Stimulated activated CD8-positive, alpha-beta memory T cell treated with anti-CD3 and anti-CD28 coated beads, Interleukin-4, amount 100 ng/mL, for 1 hour (primary cell): ENCODE measurements at places on chromosomes 7 and 10.

- DNase-seq = no peak
Measured at GRCh38 chr10:12656518-12657142, 307.3 kb downstream of the CAMK1D start.

GRCh38 chr7:42869131-42870020 lies 42.5 kb downstream of the C7orf25 start:
- DNase-seq = no peak

DNA sequence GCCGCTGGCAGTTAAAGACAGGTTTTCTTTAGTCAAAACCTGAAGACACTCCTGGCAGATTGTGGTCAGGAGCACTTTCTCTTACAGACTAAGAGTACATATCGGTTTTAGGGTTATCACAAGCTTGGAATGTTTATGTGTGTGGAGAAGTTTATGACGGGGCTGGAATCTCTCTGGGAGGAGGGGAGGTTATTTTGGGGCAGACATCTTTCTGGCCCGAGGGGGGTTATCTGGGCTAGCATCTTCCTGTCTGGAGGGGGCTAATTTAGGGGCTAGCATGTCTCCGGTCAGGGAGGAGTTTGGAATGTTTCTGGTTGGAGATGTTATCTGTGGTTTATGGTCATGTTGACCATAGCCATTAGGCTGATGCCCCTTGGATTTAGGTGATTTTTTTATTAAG lies 141.2 kb upstream of the KIF5B start:
- DNase-seq = no peak

GRCh38 chr7:5773661-5774086 lies 7.8 kb downstream of the RNF216 start:
- peak; percentile 7 for DNase-seq

DNA sequence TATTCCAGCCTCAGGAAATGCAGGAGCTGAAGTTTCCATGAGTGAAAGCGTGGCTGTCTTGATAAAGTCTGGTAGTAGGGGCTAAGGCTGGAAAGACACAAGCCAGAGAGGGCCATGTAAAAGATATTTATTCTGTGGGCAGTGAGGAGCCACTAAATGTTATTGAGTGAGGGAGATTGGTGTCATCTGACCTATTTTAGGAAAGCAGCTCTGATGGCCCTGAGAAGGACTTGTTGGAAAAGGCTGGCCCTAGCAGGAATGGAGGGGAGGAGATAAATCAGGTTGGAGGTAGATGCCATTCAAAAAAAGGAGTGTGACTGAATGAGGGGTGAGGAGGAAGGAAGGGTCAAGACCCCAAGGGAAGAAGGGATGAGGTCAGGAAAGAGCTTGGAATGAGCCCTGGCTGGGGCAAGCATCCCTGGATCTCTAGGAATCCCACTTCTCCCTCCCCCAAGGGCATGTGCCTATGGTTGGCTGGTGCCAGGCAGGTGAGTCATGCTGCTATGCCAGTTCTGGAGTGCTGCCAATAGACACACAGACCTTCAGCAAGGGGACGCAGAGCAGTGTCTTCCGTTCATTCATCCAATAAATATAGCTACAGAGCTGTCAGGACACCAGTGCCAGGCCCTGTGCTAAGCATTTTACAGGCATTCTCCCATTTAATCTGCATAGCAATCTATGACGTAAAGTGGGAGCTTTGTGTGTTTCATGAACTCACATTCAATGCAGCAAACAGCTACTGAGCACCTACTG lies 2.0 kb downstream of the ANKRD2 start:
- DNase-seq = no peak

DNA sequence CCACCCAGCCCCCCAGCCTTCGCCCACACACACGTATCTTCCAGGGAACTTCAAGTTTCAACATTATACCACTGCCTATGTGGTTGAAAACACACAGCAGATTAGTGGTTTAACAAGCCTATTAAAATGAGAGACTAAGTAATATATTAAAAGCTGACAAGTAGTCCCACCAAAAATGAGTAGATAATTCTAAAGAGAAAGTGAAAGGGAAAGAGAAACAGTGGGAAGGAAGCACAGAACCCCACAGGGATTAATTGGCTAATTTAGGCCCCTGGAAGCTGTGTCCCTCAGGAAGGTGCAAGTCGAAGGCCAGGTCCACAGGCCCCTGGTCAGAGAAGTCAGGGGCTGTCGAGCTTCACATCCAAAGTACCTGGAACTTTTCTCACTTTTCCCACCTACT lies 210.5 kb upstream of the YAE1 start:
- DNase-seq = no peak

DNA sequence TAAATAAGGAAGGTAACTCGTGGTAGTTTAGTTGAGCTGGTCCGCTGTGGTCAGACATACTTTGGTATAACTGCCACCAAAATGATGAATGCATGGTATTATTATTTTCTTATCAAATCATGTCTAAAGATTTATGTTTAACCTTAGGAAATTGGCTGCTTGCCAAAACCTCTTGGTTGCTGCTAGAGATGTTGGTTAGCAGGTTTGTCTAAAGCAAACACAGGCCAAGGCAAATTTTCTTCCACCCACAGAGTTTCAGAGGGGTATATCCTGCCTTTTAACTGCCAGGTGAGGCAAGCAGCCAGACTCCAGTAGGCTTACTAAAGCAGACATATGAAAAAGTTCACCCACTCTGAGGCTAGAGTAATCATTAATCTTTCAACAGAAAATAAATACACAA lies 101.4 kb downstream of the SEMA3E start:
- no peak for DNase-seq

DNA sequence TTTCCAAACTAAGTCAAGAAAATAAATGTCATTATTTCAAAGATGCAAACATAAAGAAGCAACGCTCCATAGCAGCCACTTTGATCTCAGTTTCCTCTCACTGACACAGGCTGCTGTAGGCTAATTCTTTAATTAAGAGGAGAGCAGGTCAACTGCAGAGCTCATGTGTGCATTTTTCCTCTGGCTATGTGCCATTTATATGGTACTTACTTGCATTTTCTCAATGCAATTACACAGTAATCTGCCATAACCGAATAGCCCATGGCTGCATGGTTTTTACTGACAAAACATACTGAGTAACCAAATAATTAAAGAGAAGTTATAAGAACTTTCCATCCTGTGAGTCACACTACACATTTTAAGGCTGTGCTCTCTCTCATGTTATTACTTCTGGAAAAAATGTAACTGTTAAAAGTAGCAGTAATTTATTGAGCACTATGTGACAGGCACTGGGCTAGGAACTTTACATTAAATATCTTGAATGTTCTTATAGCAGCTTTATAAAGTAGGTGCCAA lies 122.0 kb downstream of the ELAPOR2 start:
- DNase-seq = no peak

DNA sequence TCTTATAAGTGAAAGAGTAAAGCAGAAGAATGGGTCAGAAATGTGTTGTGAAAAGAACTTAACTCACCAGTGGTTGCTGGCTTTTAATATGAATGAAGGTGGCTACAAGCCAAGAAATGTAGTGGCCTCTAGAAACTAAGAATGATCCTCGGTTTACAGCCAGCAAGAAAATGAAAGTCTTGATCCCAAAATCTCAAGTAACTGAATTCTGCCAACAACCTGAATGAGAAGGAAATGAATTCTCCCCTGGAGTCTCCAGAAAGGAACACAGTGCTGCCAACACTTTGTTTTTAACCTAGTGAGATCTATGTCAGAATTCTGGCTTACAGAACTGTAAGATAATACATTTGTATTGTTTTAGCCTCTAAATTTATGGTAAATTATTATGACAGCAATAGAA lies 193.0 kb downstream of the FZD1 start:
- DNase-seq = no peak

DNA sequence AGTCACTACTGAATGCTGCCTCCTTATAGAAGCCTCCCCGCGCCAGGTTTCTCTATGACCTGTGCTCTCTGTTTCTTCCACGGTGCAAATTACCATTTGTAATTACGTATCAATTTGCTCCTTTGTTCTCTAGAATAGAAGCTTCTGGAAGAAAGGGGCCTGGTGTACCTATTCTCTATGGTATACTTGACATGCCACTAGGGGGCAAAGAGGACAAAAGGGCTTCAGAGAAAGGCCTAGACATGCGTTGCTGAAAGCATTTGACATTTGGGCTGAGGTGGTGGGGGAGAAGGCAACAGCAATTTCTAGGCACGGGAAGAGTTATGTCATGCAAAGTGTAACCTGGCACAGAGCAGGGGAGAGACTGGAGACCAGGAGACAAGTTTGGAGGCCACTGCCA lies 148.7 kb downstream of the WDR11 start:
- DNase-seq = no peak

- DNase-seq = no peak
Measured at GRCh38 chr7:128010391-128011127, 20.7 kb downstream of the LRRC4 start.

DNA sequence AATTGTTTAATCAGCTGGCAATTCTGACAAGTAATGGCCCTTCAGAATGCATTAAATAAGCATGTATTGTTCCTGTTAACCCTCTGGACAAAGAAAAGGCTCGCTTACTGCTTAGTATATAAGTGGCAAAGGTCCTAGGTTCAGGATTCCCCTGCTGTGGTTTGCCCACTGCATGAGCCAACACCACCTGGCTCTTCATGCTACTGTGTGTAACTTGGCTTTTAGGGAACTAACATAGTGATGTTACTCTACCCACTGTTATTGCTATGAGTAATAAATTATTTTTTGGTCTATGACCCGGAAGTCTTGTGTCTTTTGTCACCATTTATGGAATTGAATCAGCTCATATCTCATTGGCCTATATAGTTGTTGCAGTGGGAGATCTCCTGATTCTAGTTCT lies 791.7 kb upstream of the PHF14 start:
- DNase-seq = no peak

GRCh38 chr10:77463499-77463898 lies 174.1 kb downstream of the KCNMA1 start:
- DNase-seq = no peak

DNA sequence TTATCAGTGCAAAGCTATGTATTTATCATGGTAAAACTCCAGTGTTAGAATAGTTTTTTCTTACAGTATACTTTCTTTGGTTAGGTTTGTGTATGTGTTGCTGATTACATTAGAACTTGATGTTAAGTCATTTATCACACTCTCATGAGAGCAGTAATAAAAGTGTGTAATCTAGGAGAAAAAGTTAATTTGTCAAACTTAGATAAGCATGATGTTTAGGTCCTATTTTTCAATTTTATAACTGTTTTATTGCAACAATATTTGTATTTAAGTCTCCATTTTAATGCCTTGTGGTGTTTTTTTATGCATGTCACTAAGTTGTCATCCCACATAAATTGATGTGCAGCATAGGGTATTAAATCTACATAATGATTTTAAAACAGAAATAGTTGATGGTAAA lies 28.8 kb upstream of the DNAH11 start:
- no peak for DNase-seq

DNA sequence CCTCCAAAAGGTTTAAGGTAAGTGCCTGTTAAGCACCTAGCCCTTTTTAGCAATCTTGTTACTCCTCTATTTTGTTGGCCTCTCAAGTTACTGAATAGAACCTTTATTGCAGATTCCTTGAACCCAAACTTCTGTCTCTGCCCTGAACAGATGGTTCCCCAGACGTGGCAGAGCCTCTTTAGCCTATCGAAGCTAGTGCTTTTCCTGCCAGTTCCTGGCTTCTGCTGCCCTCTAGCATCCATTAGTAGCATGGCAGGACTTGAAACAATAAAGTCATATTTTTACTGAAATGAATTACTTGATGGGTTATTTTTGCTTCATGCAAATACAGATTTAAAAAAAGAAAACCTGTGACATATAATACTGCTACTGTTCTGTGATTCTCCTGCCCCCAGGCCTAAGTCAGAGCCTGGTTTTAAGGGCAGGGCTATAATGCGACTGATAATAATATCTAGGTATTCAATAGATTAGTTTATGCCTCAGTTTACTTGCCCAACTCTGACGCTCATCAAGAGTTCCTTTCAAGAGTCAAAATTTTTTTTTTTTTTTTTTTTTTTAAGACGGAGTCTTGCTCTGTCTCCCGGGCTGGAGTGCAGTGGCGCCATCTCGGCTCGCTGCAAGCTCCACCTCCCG lies 84.3 kb upstream of the PHF14 start:
- DNase-seq = peak; percentile 8

DNA sequence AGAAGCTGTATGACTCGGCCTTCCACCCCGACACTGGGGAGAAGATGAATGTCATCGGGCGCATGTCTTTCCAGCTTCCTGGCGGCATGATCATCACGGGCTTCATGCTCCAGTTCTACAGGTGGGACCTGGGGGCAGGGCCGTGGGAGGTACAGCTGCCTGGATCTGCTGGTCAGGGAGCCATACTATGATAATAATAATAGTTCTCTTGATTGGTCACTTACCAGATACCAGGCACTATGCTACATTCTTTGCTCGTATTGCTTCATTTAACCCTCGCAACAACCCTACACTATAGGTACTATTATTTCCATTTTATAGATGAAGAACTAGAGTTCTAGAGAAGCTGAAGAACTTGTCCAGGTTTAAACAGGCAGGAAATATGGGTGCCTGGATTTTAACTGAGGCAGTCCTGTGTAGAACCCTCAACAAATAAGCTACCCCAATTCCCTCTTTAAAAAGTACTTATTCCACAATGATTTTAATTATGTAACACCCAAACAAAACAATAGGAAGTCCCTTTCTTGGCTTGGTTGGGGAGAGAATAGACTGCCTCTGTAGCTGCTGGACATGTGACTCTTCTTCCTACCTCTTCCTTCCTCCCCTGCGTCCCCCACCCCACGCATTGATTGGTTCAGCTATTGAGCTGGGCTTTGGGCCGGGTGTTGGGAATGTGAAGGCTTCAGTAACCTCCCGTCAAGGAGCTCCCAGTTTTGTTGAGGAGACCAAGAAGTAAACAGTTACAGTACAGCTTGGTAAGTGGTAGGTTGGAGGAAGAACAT lies 12.8 kb downstream of the SFXN2 start:
- DNase-seq = no peak

DNA sequence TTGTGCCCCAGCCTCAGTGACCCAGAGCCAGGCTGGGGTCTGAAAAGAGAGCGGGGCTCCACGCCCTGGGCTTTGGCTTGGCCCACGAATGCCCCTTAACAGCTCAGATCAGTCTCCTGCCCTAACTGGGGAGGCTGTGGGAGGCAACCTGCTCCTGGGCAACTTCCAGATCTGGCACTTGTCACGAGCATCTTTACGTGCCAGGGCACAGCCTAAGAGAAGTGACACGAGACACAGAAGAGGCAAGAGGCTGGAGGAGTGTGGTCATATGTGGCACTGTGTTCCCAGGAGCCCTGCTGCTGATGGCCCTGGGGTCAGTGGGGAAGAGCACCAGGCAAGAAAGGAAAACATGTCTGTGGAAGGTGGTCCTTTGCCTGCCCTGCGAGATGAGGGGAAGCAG lies 97.8 kb upstream of the BTBD16 start:
- DNase-seq = no peak

- no peak for DNase-seq
Measured at GRCh38 chr10:43130770-43131171, 7.5 kb upstream of the CSGALNACT2 start.
